ENCODE measurements at places on chromosomes 2 and 18. TPM values are rescaled to one million over a fixed set of nuclear protein-coding genes. Genes with fewer than 3 reads are reported as not detected.
A peak's percentile ranks its signal among the peaks of the same experiment; 100 is the strongest.

The RNPEPL1 gene
- polyA plus RNA-seq = 21.0 TPM

The GPN1 gene
- 63.9 TPM for polyA plus RNA-seq

The COL4A3 gene
- 47.8 TPM for polyA plus RNA-seq

The DOK6 gene
- polyA plus RNA-seq = 20.4 TPM

The GRP gene
- 1.5 TPM for polyA plus RNA-seq

The LYG2 gene
- polyA plus RNA-seq = 0.24 TPM

The SERPINB3 gene
- 0.12 TPM for polyA plus RNA-seq

The UNC50 gene
- 71.6 TPM for polyA plus RNA-seq

The RFX8 gene
- 0.96 TPM for polyA plus RNA-seq

The CYP26B1 gene
- polyA plus RNA-seq = 13.0 TPM

DNA sequence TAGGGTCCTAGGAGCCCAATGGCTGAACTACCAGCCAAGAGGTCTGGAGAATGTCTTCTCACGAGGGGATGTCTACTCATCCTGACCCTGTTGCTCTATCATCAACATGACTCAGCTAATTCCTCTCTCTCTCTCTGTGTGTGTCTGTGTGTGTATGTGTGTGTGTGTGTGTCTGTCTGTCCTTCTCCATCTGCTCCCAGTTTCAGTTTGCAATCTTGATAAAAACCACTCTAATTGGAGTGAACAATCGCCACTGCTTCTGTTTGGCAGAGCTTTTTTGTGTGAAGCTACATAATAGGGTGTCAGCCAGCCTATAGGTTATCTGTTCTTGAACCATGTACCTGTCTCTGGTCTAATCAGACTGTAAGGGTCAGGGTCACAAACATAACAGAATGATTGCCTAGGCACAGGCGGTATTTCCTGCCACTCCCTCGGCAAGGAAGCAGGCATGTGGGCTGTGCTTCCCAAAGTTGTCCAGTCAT is 219.8 kb downstream of the SH3BP4 start:
- DNase-seq = no peak

DNA sequence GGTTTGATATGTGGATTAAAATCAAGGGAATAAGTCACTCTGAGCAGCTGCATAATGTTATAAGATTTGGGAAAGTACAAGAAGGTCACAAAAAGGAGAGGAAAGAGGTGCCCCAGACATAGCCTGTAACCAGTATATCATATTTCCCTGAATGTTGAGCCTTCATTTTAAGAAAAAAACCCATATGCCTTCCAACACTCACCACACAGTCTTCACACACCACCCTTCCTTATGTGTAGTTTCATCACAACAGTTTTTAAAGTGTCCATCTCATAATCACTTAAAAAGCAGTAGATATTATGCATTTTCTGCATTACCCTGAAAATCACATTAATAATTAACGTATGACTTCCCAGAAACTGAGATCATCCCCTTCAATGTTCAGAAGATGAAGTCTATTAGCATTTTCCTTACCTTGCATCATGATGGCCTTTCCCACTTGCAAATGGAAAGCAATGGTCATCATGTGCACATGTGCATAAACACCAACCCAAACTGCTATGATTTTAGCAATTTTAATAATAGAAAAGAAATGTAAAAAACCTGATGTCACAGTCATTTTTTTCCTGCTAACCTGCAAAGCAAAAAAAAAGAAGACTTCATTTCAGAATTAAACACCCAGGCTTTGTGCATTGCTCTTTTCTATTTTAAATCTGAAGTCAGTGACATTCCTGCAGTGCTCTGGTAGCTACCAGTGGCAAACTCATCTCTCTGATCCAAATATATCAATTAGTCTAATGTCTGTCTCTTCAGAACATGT is 465.0 kb downstream of the SUCLG1 start:
- no peak for DNase-seq

GRCh38 chr2:9648821-9649220 is 18.0 kb upstream of the YWHAQ start:
- no peak for DNase-seq

- DNase-seq = no peak
Measured at GRCh38 chr2:88875736-88876135, 184.3 kb downstream of the RPIA start.

DNA sequence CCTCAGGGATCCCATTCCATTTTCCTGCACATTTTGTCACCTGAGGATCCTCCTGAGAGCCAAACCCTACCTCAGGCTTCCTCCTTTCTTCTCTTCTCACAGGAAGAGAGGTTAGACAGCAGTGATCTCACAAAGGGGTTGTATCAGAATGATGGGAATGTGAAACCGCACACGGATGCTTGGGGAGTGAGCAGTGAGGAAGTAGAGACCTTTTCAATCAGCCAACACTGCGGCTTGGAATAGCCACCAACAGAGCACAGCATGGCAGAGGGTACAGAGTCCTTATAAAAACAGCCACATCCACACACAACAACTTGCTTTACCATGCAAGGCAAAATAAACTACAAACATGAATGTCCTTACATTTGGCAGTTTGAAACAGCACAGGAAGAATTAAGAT is 8.7 kb downstream of the TMEM182 start:
- DNase-seq = no peak

DNA sequence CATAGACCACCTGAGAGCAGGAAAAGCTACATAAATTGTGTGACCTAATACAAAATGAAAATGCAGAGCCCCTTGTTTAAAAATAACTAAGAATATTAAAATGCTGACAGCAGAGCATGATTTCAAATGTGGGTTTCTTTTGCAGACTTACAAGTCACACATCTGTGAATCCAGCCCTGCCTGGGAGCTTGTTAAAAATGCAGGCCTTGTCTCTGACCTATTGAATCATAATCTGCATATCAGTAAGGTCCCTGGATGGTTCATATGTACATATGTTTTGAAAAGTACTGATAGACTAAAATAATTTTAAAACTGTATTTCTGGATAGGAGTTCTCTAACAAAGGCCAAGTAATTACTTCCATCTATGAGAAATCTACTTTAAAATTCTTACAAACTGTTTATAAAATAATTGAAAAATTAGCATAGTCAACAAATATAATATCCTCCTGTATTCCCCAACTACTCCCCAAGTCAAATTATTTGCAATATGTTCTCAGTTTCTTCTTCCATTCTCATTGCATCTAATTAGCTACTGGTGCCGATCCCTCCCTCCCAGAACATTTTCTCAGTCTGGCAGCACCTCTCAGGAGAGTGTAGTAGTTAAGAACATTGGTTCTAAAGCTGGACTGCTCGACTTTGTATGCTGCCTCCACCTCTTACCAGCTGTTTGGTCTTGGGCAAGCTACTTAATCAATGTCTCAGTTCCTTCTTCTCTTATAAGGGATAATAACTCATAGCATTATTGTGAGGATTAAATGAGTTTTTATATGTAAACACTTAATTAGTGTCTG is 1040.4 kb upstream of the CDH2 start:
- DNase-seq = no peak

DNA sequence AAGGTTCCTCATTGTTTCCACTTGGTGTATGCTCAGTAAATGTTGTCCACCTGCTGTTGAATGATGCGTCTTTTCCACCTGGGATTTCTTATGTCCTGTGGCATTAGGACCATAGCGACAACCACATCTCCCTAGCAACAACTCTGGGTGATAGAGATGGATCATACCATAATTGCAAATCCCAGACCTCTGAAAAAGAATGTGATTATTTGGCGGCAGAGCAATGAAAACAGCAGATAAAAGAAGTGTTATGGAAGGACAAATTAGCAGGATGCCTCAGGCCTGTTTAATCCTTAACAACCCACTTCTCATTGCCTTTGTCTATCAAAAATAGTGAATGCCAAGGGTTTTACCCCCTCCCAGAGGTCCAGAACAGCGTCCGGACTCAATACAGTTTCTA is 278.9 kb downstream of the TSN start:
- DNase-seq = no peak

GRCh38 chr2:119476301-119477112 is 44.9 kb downstream of the TMEM37 start:
- no peak for DNase-seq

GRCh38 chr18:44681076-44681970 is 635 bp downstream of the SETBP1 start:
- DNase-seq = no peak

DNA sequence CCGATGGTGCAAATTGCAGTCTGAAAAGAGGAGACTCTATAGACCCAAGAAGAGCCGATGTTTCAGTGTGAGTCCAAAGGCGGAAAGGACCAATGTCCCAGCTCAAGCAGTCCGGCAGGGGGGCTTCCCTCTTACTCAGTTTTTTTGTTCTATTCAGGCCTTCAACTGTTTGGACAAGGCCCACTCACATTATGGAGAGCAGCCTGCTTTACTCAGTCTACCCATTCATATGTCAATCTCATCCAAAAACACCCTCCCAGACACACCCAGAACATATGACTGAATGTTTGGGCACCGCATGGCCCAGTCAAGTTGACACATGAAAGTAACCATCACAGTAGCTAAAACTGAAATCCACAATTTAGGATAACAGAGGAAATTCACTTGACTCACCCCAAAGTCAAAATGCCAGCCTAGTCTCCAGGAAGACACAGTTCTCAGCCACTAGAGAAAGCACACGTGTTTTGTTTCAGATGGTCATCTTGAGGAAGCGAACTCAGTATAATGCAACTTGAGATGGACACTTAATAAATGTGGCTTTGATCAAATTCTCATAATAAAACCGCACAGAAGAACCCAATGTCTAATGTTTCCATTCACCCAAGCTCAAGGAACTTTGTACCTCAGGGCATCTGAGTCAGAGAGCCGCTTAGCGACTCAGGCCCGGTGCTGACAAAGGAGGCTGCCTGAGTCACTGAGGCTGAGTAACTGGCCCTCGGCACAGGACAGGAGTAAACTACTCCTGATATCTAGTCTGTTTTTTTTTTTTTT is 2.4 kb downstream of the FHL2 start:
- DNase-seq = no peak

- no peak for DNase-seq
Measured at GRCh38 chr2:231260442-231261208, 62.2 kb downstream of the ARMC9 start.

GRCh38 chr2:38375696-38376345 is 1.3 kb downstream of the ATL2 start:
- no peak for DNase-seq

GRCh38 chr18:12296087-12296403 is 12.0 kb upstream of the TUBB6 start:
- no peak for DNase-seq

DNA sequence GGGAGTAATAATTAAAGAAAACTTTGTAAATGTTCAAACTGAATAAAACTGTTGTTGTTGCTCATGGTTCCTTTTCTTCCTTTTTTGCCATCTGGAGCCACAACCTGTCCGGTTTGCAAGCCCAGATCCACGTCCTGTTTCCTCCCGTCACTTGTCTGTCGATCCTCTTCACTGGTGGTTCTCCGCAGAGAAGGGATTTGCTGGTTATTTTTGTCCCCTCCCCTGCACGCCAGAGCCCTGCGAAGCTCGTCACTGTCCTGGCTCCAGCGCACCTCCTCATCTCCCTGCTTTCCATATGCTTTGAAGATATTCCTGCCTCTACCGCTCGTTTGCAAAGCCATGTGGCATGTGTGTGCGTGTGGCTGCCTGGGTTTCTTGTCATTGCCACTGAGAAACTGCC is 461.4 kb downstream of the RNF144A start:
- DNase-seq = no peak

DNA sequence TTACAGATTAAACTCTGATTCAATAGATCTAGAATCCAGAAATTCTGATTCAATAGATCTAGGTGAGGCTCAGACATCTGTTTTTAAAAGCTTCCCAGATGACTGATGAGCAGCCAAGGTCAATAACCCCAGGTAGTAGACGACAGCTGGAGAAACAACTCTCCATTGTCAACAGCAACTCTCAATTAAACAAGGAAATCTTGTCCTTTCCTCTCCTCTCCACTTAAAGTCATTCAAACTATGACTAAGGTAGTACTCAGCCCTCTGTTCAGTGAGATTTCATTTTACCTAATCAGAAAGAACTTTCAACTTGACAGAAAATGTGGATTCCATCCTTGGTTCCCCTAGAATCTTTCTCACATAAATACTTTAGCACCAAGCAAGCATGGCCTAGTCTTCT is 94.6 kb upstream of the SCG2 start:
- DNase-seq = no peak

- no peak for DNase-seq
Measured at GRCh38 chr2:241178961-241179360, 9.5 kb upstream of the ANO7 start.

DNA sequence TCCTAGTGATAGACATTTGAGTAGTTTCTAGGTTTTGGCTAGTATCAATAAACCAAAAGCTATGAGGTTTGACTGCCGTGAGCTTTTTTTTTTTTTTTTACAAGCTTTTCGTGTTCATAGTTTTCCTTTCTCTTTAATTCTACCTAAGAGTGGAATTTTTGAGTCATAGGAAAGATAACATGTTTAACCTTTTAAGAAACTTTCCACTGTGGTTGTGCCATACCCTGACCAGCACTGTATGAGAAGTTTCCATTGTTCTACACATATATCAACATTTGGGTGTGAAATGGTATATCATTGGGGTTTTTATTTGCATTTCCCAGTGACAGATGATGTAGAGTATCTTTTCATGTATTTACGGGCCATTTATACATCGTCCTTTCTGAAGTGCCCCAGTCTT is 31.7 kb downstream of the UBE2F start:
- DNase-seq = no peak

- DNase-seq = no peak
Measured at GRCh38 chr18:67665266-67665665, 148.7 kb upstream of the DSEL start.

DNA sequence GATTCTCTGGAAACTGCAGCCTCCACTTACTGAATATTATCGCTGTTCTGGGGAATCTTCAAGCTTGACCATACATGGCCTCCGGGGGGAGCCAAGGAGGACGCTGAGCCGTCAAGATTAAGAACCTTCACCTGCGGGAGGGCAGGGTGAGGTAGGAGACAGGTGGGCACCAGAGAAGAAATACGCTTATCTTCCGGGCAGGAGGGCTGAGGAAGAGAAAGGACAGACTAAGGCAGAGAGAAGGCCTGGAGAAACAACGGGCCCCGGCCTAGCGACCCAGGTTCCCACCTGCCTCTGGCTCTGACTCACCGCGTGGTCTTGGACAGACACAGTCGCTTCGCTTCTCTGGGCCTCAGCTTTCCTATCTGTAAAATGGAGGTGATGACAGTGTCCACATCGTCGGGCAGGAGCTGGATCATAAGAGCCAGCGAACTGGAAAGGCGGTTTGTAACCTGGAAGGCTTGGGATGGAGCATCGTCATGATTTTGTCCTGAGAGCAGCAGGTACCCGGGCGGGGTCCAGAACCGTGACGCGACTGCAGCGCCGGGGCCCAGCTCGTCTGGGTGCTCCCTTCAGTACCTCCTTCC is 659 bp downstream of the ZNF142 start:
- peak; percentile 1 for DNase-seq

- no peak for DNase-seq
Measured at GRCh38 chr18:74249181-74249968, 42.4 kb downstream of the CYB5A start.

- DNase-seq = no peak
Measured at GRCh38 chr2:219719521-219719920, 92.1 kb downstream of the SLC4A3 start.

DNA sequence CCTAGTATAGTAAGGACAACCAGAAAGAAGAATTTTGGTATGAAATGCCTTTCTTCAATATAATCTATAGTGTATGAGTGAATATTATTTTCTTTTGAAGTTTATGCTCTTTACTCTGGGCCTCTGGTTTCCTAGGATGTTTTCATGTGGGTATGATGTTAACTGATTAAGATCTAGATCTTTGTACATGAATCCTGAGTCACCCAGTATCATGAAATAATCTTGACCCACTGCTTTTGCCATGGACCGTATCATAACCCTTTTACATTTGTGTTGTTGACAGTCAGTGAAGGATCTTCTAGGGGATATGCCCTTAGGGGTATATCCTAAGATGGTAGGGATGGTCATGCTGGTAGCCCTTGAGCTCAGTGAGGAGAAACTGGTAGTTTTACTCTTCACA is 100.3 kb downstream of the RAB3GAP1 start:
- DNase-seq = no peak

Data from right renal cortex interstitium (tissue), 3 donors.